Hepatocyte (in vitro differentiated cells): ENCODE measurements at places on chromosomes 3 and 15. TPM values are rescaled to one million over a fixed set of nuclear protein-coding genes. Genes with fewer than 3 reads are reported as not detected.

Gene SPTSSB
- 5.0 and 5.3 TPM in 2 replicates for total RNA-seq

Gene FGD5
- 2.6 and 2.9 TPM in 2 replicates for total RNA-seq

Gene PRTG
- total RNA-seq = 10.8 and 19.0 TPM in 2 replicates

Gene AGTR1
- 8.0 and 11.2 TPM in 2 replicates for total RNA-seq

Gene TMC3
- total RNA-seq = 0.12 and 0.43 TPM in 2 replicates

Gene USP19
- total RNA-seq = 44.2 and 44.6 TPM in 2 replicates

Gene PRR23C
- total RNA-seq = not detected in 2 replicates

Gene HTR3E
- not detected in 2 replicates for total RNA-seq

Gene CATSPER2
- 0.83 and 3.9 TPM in 2 replicates for total RNA-seq

Gene GNAT1
- total RNA-seq = not detected in 2 replicates

Gene RTP1
- not detected in 2 replicates for total RNA-seq

Gene TF
- total RNA-seq = 373 and 577 TPM in 2 replicates

Gene MRPL3
- 113 and 126 TPM in 2 replicates for total RNA-seq

- DNase-seq = no peak
These were observed 48.2 kb upstream of the ALDH1A3 start for GRCh38 chr15:100831467-100831866.

DNA sequence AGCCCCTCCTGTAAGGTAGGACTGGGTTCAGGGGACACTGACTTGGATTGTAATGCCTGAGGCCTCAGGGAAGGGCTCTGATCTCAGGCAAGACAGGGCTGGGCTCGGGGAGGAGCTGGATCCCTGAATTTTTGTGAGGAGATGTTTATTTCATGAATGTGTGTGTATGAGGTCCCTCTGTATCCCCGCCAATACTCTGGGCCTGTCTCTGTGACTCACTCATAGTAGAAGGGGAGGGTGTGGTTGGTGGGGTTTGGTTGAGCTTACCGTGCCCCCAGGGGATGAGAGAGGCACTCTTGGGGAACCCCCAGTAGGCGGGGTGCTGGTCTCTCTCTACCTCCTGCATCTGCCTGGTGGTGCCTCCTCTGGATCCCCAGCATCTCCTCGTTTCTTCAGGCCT lies 28.1 kb downstream of the RPSA start:
- no peak for DNase-seq

DNA sequence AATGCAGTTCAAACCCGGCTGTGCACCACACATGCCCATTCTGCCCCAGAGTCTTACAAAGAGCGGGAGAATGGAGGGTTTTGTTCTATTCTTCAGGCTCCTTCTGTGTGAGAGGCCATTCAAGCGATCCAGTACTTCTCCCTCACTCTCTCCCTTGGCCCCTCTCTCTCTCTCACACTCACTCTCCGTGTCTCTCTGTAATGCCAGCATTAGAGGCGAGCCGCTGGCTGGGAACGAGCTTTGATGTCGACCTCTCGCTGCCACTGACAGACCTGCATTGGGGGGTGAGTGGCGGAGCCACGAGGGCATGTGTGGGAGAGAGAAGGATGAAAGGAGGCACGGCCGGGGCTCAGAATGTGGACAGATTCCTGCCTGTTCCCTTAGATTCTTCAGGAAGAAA lies 231.7 kb upstream of the ARRDC4 start:
- no peak for DNase-seq

GRCh38 chr3:149603126-149604074 lies 54.4 kb downstream of the WWTR1 start:
- DNase-seq = no peak

DNA sequence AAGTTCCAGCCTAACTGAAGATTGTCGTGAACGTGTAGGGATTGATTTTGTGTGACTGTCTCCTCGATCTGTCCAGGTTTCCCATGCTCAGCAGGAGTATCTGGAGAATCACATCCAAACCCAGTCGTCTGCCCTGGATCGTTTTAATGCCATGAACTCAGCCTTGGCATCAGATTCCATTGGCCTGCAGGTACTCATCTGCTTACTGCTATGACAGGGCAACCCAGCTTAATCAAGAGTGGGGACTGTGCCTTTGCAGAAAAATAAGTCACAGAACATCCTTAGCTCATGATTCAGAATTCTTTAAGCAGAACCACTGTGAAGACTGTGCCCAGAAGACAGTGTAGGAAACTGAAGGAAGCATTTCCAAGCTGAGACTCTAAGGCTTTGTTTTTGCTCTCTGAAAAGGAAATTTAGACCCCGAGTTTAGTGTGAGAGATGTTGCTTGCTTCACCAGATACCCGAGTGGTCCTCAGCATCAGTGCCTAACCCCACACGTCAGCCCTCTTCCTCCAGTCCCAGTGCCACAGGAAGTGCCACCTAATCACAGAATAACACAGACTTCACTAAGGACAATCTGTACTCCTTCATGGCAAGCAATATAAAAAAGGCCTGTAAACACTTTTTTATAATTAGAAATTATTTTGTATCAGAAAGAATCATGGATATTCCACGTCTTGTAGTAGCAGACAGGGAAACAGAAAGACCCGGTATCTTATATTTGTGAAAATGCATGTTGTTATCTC lies 34.2 kb downstream of the MYZAP start:
- DNase-seq = no peak

- DNase-seq = no peak
These were observed 6.0 kb downstream of the PLA2G4F start for GRCh38 chr15:42150219-42150970.

- DNase-seq = no peak
These were observed 91.9 kb upstream of the SNRPN start for GRCh38 chr15:24862726-24863521.

GRCh38 chr15:51260202-51260601 lies 78.2 kb downstream of the CYP19A1 start:
- no peak for DNase-seq

DNA sequence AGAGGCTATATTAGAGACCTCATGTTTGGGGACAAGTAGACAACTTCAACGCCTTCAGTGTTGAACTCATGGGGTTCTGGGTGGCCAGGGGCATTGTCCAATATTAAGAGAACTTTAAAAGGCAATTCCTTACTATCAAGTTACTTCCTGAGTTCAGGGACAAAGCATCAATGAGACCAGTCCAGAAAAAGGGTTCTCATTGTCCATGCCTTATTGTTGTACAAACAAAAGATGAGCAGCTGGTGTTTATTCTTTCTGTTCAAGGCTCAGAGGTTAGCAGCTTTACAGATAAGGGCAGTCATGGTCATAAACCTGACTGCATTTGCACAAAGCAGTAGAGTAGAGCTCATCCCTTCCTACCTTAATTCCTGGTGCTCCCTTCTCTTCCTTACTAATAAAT lies 18.5 kb upstream of the PDHB start:
- no peak for DNase-seq

GRCh38 chr3:64741341-64741740 lies 53.5 kb upstream of the ADAMTS9 start:
- peak; percentile 11 for DNase-seq

GRCh38 chr3:97942801-97943546 lies 29.3 kb downstream of the RIOX2 start:
- DNase-seq = no peak

- DNase-seq = no peak
These were observed 12.3 kb upstream of the COL6A6 start for GRCh38 chr3:130504701-130505100.

GRCh38 chr3:187085021-187085666 lies 54.2 kb downstream of the RPL39L start:
- no peak for DNase-seq

DNA sequence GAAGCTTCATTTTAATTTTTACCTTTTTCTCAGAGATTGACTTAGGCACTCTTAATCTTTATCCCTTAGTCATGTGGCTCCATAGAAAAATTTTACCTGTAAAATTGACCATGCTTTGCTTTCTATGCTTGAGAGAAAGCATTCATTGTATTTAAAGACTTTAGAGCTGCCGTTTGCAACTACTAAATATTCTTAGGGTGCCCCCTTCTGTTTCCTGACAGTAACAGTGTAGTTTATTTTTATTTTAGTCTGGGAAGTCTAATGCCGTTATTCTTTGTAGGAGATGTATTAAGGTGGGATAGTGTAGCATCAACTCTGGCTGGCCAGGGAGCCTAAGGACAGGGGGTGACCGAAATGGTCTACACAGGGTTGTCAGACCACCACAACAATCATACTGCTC lies 84.5 kb upstream of the SYNPR start:
- DNase-seq = peak; percentile 55

DNA sequence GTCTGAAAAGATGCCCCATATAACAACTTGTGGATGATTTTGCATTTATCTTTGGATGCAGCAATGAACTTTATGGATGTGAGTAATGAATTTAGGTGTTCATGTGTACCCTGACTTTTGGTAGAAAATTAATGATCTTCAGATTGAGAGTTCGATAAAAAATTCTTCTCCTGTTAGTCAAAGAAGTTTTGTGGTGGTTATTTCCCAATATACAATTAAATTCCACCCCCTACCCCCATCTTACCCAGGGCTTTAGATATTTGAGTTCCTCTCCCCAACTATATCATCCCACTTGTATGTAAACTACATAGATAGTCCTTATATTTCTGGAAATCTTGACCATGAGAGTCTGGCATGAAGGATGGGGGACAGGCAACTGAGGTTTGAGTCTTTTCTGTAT lies 126.1 kb upstream of the ALDH1A3 start:
- DNase-seq = no peak

DNA sequence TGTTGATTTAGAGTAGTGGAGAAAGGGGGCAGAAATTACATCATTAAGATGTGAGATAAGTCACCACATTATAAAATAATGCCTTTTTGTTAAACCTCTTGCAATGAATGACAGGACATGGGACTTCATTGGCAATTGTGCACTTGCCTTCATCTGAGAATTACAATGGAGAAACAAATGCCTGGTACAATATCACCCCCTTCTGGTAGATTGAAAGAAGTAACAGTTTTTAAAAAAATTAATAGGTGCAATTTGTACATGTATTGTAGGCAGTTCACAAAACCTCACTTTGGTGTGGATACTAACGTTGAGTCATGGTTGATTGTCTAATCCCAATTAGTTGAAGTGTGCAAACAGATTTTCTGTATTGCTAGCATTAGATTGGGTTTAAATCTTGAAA lies 4.6 kb upstream of the P2RY14 start:
- DNase-seq = peak; percentile 52

DNA sequence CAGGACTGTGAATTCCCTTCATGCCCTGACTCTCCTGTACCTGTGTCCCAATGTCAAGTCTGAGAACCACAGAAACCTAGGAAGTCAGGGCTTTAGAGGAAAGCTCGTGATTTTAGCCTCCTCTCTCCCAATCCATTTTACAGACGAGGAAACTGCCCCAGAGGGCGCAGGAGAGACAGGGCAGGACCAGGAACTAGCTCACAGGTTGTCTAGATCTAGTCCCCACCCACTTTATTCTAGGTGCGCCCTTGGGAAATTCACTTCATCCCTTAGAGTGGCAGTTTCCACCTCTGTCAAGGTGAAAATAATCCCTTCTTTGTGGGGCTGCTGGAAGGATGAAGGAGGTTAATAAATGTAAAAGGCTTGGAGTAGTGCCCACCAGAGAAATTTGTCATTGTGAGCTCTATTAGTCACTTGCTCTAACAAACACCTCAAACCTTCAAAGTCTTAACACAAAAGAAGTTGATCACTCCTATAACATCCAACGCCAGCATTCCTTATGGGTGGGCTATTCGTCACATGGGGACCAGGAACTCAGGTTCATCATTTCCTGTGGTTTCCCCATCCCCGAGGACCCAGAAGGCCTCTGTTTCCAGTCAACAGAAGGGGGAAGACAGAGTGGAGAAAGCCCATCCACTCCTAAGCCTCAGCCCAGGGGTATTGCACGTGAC lies 282.3 kb downstream of the XXYLT1 start:
- DNase-seq = no peak

GRCh38 chr3:32026593-32026992 lies 45.0 kb downstream of the ZNF860 start:
- DNase-seq = no peak
